ENCODE measurements at places on chromosomes 7 and 10.

DNA sequence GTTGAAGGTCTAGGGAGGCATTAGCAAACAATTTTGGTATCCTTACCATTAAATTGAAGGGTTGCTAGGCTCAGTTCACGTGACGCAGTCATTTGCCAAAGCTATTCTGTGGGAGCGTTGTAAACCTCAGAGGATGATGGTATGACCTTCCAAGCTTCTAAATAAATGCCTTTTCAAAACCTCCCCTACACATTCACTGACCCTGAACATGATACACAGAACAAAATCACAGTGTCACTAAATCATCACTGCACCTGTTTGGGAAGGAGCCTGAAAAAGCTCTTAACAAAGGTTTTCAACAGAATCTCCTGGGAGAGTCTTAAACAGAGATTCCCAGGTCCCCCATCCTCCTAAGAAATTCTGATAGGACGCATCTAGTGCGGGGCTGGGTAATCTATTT is 13.2 kb upstream of the CCDC172 start:
- no peak for DNase-seq

GRCh38 chr7:87330942-87331341 is 14.5 kb upstream of the CROT start:
- no peak for DNase-seq

DNA sequence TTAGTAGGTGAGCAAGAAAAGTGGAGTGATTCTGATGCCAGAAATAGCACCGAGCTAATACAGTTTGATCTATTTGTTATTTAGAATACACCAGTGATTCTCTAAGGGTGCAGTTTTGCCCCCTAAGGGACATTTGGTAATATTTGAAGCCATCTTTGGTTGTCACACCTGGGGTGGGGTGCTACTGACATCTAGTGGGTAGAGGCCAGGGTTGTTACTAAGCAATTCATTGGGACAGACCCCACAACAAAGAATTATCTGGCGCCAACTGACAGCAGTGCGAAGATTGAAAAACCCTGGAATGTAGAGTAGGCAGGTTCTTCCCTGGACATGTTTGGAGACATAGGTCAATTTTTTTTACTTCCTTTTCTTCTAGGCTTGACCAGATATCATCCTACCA is 14.6 kb downstream of the PALS2 start:
- peak; percentile 16 for DNase-seq

DNA sequence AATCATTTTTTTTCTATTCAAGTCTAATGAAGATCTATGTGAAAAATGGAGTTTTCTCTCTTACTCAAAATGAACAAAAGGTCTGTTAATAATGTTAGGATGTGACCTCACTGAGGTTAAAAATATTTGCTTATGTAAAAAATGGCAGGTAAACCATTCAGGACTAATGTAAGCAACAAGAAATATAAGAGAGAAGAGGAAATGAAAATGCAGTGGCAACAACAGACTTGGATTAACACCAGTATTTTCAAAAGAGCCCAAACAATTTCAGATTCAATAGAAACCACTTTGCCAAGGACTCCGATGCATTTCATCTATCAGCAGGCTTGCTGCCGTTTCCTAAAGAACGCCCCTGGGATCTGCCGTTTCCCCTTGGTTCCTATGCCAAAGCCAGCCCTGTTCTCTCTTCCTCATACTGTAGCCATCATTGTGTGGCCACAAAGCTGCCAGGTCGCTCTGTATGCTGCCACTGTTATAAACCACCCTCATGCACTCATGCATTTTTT is 66.4 kb downstream of the MTURN start:
- DNase-seq = no peak

GRCh38 chr7:157587805-157588560 is 251.2 kb downstream of the DNAJB6 start:
- no peak for DNase-seq

DNA sequence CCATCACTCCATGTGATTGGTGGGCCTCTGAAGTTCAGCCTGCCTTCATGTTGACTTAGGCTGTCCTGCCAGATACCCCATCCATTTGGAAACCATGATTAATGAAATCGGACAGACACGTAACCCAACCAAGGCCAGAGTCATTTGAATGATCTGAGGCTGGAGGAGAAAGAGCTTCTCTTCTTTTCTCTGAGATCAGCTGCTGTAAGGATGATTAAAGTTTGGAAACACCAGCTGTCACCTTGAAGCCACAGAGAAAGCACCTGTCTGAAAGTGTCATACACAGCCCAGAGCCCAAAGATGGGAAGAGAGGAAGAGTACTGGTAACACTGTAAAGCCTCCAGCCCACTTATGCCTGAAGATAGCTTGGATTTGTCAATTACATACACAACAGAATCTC is 22.9 kb downstream of the NEBL start:
- DNase-seq = no peak

DNA sequence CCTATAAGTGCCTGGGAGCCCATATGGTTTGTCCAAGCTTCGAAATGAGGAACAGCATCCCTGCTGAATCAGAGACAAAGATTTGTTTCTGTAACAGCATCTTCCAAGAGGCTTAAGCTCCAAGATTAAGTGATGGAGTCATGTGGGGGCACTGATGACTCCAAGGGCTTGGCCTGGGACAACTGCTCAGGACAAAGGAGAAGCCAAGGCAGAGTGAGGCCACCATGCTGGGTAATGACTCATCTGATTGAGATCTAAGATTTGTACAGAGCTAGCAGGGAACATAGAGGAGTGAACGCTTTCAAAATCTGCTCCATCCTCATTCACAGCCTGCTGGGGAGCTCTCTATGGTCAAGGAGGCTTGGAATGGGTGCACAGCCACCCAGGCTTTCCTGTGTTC is 49.3 kb downstream of the C10orf120 start:
- no peak for DNase-seq

DNA sequence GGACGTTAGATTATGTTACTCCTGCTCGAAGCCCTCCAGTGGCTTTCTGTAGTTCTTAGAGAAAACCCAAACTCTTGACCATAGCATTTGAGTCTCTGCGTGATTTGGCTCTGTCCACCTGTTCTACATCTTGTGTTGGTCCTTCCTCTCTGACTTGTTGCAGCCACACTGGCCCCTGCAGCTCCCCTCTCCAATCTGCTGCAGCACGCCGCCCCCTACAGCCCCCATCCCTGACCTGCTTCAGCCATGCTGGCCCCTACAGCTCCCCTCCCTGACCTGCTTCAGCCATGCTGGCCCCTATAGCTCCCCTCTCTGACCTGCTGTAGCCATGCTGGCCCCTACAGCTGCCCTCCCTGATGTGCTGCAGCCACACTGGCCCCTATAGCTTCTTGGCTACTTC is 29.2 kb downstream of the TRRAP start:
- DNase-seq = no peak

DNA sequence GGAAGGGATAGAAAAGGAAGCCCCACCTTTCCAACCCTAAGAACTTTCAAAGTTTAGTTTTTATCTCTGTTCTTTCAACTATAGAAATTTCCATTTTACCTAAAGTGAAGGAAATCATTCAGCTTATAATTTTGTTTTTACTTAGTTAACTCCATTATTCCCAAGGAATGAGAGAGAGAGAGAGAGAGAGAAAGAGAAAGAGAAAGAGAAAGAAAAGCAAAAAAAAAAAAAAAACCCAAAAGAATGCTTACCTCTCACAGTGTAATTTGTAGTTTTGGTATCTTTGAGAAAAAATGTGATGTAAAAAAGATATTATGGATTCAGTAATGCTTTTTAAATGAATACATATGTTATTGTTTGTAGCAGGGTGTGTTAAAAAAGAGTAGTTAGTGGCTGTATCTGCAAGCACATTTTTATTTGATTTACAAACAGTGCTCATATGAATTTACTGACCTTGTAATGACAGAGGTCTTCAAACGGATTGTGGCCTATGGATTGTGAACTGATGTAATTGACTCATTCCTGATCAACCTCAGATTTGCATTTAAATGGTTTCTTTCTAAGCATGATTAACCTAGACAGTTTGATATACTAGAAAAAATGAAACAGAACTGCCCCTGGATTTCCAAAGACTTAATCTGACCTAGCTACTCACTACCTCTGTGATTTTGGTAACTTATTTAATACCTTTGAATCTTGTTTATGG is 64.9 kb downstream of the LCOR start:
- no peak for DNase-seq
